ENCODE measurements at places on chromosomes 3 and 15.

- peak; percentile 70 for DNase-seq
Measured at GRCh38 chr15:74956648-74957475, at the start of gene RPP25. Gene RPP25, minus strand, starts transcription at chr15:74956772. Its CDS starts 189 bp downstream, at chr15:74956583.

DNA sequence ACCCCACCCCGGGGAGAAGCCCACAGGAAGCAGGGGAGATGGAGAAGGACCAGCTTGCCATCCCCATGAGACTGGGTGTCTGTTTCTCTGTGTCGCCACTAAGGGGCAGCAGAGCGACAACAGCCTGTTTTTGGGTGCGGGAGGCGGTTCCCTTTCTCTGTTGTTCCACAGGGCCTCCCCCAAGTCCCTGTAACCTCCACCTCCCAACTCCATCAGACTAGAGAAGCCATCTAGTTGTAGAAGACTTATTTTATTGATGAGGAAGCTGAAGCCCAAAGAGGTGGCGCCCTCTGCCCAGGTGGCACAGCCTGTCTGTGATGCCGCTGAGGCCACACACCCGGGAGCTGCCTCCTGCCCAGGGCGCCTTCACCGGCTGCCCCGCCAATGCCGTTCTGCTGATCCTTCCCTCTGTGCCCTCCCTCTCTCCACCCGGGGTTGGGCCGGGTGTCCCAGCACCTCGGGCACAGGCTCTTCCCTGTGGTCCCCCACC, 3.9 kb upstream of the CCDC9B start:
- no peak for DNase-seq

- no peak for DNase-seq
Measured at GRCh38 chr3:145959457-145960088, 201.4 kb downstream of the PLOD2 start.

- no peak for DNase-seq
Measured at GRCh38 chr15:57916695-57917094, 148.8 kb downstream of the ALDH1A2 start.

DNA sequence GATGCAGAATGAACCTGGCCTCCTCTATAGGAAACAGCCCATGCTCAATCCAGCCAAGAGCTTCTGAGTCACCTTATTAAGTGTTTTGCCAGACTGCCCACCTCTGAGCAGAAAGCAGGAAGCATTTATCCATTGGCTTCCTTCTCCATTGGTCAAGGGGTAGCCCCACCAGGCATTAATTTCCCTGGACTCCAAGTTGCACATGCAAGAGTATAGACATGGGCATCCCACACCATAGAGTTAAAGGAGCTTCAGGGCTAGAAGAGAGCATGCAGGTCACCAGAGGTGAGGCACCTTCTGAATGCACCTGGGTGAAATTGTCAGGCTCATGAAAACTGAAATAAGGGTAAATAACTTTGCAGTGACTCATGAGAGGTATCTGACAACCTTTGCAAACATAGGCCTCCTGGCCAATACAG, 230.8 kb upstream of the STAC start:
- DNase-seq, result no peak

GRCh38 chr3:167918008-167918596, 177.6 kb downstream of the GOLIM4 start:
- no peak for DNase-seq

DNA sequence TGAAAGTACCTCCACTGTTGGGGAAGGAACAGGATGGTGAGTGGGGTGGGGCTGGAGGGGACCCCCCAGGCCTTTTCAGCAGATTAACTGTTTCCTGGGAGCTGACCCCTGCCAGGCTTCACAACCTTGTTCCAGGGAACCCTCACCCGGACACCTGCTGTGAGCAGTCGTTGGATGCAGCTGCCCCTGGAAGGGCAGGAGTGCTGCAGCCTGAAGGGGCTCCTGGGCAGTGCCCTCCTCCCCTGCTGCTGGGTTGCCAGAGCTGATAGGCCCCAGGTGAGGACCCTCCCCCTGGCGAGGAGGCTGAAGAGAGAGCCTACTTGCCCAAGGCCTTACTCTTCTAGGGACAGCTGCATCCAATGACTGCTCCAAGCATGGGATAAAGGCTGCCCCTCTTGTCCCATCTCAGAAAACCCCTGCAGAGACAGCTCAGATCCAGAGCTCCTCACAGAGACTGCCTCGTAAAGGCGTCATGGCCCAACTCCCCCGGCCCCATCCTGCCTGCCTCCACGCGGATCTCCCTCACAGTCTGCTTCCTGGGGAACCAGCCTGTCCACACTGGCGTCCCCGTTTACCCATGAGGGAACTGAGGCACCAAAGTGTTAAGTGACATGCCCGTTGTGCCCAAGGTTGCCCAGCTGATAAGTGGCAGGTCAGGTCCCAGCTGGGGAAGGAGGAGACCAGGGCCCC, 193.4 kb upstream of the LINGO1 start:
- no peak for DNase-seq

DNA sequence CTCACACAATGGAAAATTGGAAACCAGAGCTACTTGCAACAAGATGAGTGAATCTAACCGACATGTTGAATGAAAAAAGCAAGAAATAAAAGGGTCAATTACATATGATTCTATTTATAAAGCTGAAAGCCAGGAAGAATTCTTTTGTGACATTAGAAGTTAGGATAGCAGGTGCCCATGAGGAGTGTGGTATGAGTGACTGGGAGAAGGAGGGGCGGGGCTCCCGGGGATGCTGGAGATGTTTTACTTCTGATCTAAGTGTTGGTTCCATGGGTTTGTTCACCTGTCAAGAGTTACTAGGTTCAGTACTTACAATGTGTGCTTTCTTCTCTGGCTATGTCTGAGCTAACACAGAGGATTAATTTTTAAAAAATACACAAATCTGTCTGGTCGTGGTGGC, 60.8 kb downstream of the NSMCE3 start:
- DNase-seq, result no peak

- no peak for DNase-seq
Measured at GRCh38 chr15:36877796-36878683, 222.3 kb downstream of the MEIS2 start.

- no peak for DNase-seq
Measured at GRCh38 chr15:34942363-34942762, 27.2 kb downstream of the AQR start.

DNA sequence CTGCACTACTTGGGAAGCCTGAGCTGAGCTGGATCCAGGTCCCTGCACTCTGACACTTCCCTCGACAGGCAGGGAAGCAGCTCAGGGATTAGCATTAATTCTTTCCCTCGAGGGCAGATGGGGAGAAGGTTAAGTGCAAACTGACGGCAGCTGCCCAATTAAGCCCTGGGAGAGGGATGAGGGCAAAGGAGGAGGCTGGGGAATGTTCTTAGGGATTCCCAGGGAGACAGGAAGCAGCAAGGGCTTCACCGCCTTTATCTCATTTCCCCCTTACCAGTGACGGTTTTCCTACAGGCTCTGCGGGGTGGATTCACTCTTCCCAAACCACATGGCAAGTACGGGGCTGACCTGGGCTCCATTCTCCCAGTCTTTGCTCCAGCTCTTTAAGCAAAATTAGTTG, 519.0 kb upstream of the PROK2 start:
- DNase-seq, result no peak

GRCh38 chr15:48020166-48020565, 100.6 kb upstream of the SLC24A5 start:
- DNase-seq, result no peak

DNA sequence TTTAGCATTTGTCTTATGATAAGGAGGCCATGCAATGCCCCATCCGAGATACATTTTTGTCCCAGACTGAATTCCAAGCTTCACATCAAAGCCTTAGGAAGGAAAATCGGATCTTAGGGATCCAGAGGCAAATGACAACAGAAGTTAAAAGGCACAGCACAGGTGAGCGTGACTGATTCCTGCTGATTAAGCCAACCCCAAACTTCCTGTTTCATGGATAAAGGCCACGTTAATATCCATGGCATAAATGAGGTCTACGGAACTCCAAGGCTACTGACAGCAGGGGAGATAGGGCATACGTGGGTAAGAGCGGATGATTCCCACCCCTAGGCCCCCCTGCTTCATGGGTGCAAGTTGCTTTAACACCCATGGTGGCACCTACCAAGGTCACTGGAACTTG, 471.6 kb downstream of the FHIT start:
- no peak for DNase-seq

GRCh38 chr3:179852142-179852905, 184.4 kb downstream of the PEX5L start:
- DNase-seq, result no peak

GRCh38 chr3:99634881-99635280, 3.5 kb upstream of the COL8A1 start:
- DNase-seq, result no peak

GRCh38 chr3:182438398-182438797, 354.9 kb upstream of the ATP11B start:
- no peak for DNase-seq

GRCh38 chr3:39133822-39134221, 19.6 kb downstream of the CSRNP1 start:
- no peak for DNase-seq

DNA sequence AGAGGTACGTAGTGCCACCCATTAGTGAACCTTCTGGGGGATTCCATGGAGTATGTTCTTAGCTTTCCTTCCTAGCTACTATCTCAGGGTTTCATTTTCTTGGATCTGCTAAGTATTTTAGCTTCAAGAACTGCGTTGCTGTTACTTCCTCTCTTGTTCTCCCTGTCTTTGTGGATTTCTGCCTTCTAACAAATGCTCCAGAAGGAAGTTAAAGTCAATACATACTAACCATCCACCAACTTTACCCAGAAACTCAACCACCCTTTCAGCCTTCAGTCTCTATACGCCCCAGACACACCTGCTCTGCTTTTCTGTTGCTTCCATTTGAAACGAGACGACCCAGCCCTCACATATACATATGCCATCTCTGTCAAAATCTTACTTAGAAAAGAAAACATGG, 2.4 kb upstream of the KLF13 start:
- no peak for DNase-seq

GRCh38 chr15:99474909-99475753, 90.7 kb upstream of the MEF2A start:
- no peak for DNase-seq

DNA sequence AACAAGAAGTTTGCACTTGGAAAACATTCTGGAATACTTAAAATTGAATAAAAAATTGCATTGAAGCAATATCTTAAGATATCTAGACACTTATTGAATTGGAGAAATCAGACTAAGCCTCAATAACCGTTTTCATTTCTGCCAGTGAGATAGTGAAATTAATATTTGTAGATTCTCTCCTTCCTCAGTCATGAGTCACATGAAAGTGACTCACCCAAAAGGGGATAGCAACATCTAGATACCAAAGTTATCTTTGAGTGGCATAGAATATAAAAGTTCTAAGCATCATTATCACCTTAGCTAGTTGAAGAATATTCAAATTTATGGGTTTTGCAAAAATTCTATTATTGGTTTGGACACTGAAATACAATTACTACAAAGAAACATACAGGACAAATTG, 614.8 kb upstream of the ZNF717 start:
- DNase-seq, result no peak

DNA sequence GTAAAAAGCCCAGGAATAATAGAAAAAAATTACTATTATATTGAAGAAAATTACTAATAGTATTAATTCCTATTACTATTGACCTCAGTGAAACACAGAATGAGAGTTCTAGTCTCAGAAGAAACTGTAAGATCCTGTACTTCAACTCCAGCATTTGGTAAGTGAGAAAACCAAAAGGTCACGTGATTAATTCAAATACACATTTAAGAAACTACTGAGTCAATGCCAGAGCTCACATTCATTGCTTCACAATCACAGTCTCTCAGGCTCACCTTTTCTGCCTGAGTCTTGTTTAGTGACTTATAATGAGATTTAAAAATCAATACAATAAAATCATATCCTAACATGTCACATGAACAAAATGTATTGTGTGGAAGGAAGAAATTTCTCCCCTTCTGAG, 556.1 kb downstream of the FGF12 start:
- no peak for DNase-seq

DNA sequence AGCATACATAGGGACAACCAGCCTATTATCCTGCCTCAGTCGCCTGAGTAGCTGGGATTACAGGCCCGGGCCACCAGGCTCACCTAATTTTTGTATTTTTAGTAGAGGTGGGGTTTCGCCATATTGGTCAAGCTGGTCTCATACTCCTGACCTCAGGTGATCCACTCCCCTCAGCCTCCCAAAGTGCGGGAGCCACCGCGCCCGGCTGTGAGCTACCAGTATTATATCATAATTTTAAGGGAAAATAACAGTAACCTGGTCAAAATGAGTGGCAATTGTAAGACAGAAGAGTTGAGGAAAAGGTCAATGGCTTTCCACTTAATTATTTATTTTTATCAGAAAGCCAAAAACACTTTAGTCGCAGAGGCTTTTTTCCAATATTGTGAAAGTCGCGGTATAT, 652.6 kb upstream of the BCHE start:
- no peak for DNase-seq

GRCh38 chr3:10485380-10485779, 20.0 kb downstream of the ATP2B2 start:
- DNase-seq, result no peak

- DNase-seq, result no peak
Measured at GRCh38 chr3:76997733-76998132, 42.2 kb upstream of the ROBO2 start.

GRCh38 chr15:79164043-79164442, 73.5 kb upstream of the RASGRF1 start:
- DNase-seq, result no peak

DNA sequence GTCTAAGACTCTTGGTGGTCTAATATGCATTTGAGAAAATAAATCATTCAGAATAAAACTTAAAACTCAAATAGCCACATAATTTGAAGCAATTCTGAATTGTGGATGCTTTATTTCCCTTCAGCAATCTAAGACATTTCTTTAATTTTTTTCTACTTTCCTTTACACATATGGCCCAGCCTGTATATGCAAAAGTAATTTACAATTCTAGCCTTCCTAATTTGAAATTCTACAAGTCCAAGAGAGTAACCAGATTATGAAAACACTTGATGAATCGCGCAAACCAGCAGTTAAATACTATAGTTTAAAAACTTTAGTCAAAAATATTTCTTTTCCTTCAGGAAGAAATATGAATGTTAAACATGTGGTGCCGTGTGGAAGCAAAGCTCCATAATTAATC, 1014.2 kb downstream of the TUSC7 start:
- no peak for DNase-seq

- DNase-seq, result no peak
Measured at GRCh38 chr3:68743521-68743920, 188.8 kb downstream of the TAFA4 start.

DNA sequence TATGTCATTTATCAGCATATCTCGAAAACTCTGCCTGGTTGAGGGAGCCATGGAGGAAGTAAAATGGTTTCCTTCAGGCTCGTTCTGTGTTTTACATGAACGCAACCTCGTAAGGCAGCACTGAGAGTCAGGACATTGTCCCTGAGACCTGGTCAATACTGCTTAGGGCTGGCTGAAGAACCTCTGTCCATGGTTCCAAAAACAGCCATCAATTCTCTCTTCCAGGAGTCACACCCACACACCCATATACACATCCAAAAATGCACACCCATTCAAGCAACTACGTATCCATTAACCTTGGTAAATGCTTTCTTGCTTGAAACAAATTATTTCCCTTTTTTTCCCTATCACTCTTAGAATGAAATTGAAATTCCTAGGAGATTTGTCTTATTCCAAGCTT, 91.0 kb upstream of the CHL1 start:
- no peak for DNase-seq

Measured in NCI-H526 treated with DMSO at 0.1 percent for 48 hours (cell line).